ENCODE measurements at places on chromosomes 13 and 19.

GRCh38 chr19:6272411-6272791, 7.4 kb downstream of the MLLT1 start:
- no peak for DNase-seq

DNA sequence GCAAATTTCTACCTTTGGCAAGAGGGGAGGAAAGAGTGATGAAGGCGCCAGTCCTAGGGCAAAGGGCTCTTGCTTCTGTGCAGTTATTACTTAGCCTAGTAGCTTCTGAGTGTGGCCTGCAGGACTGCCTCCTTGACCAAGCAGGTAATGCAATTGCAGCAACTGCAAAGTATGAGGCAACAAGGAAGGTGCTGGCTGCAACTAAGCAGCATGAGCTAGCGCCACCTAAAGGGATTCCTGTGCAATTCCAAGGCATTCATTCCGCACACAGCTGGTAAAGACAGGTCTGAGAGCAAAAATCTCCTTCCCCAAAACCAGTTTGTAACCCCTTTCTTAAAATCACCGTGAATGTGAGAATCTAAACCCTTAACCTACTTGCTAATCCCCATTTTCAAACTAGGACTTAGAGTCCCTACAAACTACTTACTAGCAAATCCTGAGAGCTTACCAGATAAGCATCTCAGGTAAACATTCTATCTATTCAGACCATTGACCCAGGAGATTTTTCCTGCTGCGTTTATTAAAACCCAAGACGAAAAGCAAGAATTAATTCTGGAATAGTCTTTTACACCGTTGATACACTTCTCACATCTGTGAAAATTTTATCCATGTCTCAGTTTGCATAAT, 62.9 kb downstream of the DCT start:
- no peak for DNase-seq

GRCh38 chr13:90217275-90217674, 1130.2 kb upstream of the MIR17HG start:
- DNase-seq: no peak

GRCh38 chr13:112895521-112896465, 73.2 kb upstream of the MCF2L start:
- DNase-seq: no peak

DNA sequence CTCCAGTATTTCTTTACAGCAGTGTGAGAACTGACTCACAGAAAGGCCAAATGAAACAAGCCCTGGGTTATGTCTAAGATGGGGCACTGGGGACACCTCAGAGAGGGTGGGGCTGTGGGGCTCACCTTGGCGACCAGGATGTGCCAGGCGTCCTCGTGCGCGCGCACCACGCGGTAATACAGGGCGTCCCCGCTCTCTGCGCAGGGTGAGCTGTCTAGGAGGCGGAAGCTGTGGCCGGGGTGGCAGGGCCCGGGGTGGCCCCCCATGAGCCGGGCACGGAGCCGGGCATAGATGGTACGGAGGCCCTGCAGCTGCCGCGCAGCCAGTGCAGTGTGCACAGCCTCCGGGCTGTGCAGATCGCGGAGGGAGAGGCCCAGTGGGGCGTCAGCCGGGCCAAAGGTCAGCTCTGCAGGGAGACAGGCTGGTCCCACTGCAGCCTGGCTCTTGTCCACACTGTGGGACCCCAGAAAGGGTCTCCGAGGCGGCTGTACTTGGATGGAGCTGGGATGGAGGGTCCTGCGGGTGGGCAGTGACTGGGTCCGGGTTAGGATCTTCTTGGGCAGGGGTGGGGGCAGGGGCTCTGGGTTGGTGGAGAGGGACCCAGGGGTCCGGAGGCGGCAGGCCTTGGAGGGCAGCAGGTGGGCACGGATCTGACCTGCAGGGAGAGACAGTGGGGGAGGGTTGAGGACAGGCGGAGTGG, 3.4 kb downstream of the PEAK3 start:
- no peak for DNase-seq

DNA sequence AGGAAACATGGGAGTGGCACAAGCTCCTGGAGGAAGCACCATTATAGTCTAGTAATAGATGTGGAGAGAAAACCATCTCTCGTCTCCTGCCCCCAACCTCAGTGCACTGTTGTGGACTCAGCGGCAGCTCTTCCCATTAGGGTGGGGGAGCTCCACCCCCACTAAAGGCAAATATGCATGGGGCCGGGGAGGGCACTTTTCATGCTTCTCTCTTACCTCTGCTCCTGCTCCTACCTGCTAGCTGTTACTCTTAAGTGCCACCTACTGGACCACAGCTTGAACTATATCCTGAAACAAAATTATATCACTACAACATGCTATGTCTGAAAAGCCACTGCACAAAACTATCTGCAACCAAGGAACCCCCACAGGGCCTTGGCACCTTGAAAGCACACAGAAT, 112.6 kb upstream of the DACH1 start:
- no peak for DNase-seq

GRCh38 chr19:28358633-28359032, 854.3 kb downstream of the UQCRFS1 start:
- DNase-seq: no peak

Data from vagina (tissue), 2 donors.